ENCODE measurements at places on chromosomes 6 and 20.

DNA sequence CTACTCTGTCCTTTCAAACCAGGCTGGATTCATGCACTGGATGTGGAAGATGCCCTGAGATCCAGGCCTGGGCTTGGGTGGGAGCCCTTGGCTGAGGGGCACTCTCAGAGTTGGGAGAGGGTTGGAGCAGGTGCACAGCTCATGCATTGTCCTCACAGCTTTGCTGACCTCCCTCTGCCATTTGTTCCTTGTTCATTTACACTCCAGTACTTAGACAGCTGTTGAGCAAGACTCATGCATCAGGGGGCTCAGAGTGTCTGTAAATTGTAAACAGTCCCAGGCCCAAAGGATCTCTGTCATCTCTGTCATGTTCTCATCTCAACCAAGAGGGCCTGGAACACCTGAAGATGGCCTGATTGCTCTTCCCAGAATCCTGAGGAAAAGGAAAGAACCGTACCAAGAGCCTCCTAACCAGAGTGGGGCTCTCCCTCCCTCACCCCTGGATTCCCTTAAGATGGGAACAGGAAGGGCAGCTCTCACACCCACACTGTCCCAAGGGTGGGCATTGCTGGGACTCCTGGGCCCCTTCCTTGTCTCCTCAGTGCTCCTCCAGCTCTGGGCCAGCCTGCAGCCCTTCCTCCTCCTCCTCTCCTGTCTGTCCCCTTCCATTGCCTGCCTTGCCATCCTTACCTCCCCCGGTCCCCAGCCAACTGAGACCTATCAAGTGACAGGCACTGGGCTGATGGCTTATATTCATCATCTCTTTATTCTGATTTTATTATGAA, 132.9 kb downstream of the FOXO3 start:
- DNase-seq = no peak

DNA sequence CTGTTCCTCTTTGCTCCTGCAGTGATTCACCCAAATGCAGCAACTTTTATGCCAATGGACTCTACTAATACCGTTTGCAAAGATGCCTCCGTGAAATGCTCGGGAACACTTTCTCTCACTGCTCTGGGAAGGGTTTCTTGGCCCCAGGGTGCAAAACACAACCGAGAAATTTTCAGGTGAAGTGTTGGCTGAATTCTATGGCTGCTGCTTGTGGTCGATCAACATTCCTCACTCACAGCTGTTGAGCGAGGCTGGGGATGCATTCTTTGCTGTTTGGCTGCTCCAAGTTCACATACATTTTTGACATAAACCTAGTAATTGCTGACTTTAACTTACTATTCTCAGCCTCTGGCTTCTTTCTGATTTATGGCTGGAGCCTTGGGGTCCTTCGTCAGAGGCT, 342.0 kb upstream of the CHD6 start:
- no peak for DNase-seq

- no peak for DNase-seq
Measured at GRCh38 chr6:82783587-82784236, 281.9 kb downstream of the UBE3D start.

- DNase-seq = no peak
Measured at GRCh38 chr20:62346398-62347150, 20.5 kb downstream of the LAMA5 start.

DNA sequence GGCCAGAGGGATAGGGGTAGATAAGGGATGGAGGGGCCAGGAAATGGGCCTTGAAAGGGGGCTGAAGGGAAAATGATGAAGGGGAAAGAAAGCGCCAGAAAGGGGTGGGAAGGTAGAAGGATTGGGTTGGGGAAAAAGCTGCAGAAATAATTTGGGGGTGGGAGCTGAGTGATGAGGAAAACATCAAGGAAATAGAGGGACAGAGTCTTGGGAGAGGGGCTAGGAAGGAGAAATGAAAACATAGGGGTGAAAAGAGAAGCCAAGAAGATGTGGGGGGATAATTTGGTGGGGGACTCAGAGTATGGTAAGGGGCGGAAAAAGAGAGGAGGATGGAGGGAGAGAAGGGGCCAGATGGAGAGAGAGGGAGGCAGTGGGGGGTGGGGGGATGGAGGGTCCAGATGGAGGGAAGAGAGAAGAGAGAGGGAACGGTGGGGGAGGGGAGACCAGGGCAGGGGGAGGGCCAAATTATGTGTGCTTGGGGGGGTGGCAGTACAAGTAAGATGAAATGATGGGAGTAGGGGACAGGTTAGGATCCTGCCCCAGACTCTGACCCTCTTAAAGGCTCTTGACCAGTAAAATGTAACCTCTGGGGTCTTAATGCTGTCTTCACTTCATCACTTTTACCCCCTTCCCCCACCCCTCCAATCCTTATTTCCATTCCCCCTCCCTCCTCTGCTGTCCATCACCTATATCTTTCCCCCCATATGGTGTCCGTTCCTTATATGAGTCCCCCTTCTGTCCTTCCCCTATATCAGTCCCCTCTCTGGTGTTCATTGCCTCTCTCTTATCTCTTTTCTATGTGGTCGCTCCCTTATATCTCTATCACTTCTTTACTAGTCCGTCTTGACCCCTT, 852 bp downstream of the SYNGAP1 start:
- no peak for DNase-seq

DNA sequence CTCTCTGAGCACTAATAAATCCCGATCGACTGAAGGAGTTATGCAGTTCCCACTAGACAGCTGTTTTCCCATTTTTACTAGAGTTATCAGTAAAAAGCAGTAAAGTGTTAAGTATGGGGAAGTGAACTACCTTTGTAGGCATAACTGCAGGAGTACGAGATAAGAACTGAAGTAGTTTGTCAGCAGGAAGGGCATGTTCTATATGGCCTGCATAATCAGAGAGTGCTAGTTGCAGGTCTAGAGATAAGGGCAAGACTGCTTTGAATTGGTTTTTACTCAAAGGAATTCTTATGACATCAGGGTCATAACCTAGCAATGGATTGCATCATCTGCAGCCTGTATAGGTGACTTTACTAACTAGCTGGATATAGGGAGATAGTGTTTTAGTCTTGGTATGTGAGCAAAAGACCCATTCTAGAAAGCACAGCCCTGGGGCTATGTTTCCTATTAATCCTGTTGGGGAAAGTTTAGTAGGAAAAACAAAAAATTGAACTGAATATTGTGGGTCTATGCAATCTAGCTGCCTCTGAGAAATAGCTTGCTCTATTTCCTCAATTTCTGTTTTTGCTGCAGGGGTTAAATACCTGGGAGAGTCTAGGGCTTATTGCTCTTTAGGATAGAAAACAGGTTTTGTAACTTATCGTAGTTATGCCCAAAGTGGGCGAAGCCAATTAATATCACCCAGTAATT, 22.6 kb upstream of the CRISP1 start:
- no peak for DNase-seq

Data from NCI-H1417 treated with DMSO at 0.1 percent for 48 hours (cell line).